ENCODE measurements at places on chromosomes 5 and 9.
A peak's percentile ranks its signal among the peaks of the same experiment; 100 is the strongest.

DNA sequence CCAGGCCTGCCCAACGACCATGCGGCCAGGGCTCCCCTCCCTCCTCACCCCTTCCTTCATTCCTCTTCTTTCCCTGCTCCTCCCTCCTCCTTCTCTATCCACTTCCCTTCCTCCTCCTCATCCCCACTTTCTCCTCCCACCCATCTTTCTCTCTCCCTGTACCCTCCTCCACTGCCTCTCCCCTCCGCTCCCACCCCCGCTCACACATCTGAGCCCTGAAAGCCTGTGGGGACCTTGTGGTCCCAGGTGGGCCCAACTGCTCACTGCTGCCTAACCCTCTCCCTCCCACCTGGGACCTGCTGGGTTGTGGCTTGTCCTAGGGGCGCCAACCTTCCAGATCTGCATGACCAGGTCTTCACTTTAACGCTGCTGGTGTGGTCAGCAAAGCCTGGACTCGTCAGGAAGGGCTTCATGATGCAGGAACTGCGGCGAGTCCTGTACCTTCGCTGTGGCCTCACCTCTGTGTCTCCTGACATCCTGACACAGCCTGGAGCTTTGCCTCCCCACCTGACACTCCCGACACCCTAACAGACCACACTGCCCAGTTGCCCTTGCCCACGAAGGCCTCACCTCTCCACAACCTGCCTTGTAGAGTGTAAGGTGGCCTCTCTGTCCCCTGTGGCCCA, 34.6 kb downstream of the C5orf15 start:
- DNase-seq: no peak

- no peak for DNase-seq
Observed at GRCh38 chr9:1331546-1332038, 281.4 kb downstream of the DMRT2 start.

DNA sequence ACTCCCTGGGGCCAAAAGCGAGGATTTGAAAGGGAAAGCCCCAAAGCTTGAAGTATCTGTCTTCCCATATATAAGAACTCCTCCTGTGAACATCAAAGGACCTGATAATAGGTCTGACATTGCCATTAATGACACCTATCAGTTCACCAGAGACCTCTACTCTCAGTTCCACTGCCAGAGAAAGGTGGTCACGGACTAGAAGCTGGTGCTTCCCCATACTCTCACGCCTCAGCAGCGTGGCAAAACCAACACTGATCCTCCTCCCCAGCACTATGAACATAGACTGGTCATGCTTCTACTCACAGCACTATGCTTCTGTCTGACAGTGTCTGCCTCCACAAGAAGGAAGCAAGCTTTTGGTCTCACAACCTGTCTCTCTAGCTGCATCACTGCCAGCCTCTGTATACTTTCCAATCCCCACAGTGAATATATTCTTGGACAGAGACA, 37.9 kb downstream of the NRG2 start:
- no peak for DNase-seq

DNA sequence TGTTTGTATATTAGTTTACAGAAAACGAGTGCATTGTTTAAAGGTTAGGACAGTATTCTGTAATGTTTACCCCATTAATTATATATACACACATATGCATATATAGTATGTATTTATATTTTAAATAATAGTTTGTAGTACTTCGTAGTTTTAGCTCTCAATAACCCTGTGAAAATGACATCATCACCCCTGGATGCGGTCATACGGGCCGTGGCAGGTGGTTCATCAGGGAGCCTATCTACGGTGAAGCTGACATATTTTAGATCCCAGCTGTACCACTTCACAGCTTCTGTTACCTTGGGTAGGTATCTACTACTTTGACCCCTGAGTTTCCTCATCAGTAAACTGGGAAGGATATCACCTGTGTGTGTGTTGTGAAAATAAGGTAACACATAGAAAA, 87.1 kb downstream of the NR3C1 start:
- DNase-seq: no peak

GRCh38 chr5:5025098-5025773, 114.9 kb upstream of the ADAMTS16 start:
- no peak for DNase-seq

GRCh38 chr5:135539430-135540005, 3.8 kb upstream of the NEUROG1 start:
- no peak for DNase-seq

GRCh38 chr9:133716564-133717112, 21.5 kb downstream of the SARDH start:
- DNase-seq: no peak

DNA sequence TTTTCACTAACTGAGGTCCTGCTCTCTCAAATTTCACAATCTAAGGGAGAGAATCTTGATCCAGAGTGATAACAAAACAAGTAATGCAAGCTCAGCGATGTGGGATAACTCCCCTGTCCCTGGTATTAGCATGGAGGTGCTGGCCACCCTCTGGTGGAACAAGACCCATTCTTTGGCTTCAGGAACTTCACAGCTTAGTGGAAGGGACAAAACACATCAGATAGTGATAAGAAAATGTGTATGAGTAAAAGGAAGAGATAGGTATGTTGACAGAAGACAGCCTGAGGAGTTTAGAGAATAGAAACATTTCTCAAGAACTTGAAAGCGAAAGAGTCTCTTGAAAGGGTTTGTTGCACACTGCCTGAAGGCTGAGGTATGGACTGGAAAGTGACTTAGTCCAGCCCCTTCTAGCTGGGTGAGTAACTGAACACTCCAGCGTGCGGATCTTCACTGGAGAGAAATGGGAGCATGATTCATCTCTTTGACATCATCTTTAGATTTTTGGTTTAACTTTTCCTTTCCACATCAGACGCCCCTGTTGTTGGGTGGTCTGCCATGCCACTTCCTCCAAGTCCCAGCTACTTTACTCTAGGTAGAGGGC, 25.4 kb upstream of the ZSWIM6 start:
- DNase-seq: no peak

DNA sequence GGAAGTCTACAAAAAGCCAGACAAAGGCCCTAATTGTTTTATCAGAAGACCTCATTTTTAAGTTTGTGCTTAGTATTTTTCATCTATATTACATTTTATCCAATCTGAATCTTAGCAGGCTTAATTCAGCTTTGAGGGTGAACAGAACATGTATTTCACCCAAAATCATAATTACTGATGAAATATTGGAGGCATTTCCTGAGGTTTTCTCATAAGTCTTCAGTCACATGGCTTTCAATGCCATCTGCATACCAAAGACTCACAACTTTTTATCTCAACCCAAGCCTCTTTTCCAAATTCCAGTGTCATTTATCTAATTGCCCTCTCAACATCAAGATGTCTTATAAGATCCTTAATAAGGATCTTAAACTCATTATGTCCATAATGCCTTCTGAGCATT, 150.8 kb downstream of the TTC39B start:
- DNase-seq: no peak

DNA sequence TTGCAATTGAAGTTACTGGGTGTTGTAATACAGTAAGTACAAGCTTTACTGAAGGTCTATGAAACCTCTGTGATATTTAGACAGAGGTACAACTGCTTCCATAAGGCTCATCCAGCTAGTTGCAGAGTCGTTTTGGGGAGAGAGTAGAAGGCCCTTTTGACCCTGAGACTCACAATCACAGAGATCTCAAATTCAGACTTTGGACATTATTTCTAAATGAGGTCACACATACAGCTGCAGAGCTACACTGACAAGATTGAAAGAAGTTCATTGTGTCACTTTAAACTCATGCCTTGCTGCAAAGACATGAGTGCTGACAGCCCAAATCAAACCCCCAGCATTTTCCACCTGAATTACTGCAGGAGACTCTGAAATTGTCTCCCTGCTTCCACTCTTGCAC, 205.9 kb upstream of the TMEM161B start:
- no peak for DNase-seq

DNA sequence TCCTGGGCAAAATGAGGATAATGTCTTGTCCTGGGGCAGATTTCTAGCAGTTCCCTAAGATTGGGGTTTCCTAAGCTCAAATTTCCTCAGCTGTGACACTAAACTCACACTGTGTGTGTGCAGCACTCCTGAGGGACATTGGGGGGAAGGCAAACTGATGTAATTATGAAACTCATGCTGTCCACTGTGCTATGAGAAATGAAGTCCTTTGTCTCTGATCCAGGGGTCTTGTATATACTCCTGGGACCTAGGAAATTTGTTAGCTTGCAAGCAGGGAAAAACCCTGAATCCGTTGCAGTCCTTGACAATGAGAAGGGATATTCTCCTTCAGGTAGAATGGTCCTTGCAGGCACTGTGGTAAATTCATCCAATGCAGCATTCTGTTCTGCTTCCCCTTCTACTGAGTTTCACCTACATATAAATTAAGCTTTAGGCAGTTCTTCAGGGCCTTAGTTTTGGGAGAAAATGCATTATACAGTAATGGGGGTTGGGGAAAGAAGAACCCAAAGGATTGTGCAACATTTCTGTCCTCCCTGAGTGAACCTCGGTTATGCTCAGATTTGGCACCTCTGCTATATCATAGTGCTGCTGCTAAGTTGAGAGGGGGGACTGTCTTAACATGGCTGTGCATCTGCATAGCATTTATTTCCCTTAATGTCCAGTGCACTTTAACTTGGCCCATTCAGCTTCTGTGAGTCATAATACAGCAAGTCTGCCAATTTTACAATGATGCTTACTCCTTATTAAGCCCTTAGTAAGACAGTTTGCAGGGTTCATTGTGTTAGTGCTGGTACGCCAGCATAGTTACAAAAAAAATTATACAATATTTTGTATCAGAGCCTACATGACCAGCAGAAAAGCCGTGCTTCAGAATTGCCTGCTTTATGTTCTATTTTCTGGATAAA, 80.2 kb downstream of the PJA2 start:
- no peak for DNase-seq

GRCh38 chr9:130837643-130838042, 2.6 kb downstream of the ABL1 start:
- DNase-seq: no peak

GRCh38 chr9:114034196-114034595, 43.9 kb downstream of the AMBP start:
- no peak for DNase-seq

GRCh38 chr9:102124465-102124864, 386.0 kb upstream of the GRIN3A start:
- no peak for DNase-seq

DNA sequence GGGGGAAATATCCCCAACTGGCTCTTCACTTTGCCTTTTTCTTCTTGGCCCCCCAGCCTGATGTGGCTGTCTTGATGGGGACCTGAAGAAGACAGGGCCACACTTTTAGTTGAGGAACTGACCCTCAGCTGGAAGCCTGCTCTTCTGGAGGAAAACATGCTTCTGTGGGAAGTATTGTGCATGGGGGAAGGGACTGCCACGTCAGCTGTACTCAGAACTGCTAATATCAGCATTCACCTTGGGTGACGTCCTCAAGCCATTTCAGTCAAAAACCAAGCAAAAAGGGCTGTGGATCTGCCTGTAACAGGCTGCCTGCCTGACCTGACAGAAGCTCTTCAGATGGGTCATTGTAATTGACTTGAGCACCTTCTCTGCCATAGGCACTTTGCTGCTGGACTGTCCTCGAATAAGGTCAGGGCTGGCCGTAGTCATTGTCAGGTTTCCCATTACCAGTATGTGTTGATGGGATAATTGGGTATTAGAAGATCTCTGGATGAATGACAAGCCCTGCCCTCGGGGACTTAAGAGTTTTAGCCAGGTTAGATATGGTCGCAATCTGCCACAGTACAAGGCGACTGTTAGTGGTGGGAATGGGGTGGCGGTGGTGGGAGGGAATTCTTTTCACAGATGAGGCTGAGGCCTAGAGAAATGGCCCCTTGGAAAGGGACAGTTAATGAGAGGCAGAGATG, 10.4 kb downstream of the RAI14 start:
- DNase-seq: no peak

- DNase-seq: no peak
Observed at GRCh38 chr9:19231904-19232822, 1.7 kb downstream of the DENND4C start.

DNA sequence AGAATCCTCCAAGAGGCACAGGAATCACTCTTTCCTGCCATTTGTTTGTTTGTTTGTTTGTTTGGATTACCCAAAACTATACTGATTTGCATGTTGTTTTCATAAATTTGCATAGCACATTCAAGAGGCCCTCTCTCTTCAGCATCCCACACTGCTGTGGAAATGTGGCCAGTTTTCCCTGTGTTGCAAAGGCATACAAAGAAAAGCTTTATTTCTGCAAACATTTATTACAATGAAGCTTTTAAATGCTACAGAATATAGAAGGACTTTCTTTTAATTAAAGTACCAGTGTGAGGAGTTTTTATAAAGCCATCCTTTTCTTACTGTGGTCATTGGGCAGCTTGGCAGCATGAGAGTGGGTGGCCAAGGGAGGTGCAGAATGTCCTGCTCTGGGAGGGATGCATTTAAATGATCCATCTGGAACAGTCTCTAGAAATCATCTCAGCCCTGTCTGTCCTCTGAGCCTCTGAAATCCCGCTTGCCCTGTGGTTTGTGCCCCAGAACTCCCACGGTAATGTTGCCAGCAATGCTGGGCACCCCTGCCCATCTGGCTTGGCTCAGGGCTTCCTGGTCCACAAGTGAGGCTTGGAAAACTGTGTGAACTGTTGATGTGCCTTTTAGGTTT, 356.8 kb upstream of the KIF2A start:
- no peak for DNase-seq

DNA sequence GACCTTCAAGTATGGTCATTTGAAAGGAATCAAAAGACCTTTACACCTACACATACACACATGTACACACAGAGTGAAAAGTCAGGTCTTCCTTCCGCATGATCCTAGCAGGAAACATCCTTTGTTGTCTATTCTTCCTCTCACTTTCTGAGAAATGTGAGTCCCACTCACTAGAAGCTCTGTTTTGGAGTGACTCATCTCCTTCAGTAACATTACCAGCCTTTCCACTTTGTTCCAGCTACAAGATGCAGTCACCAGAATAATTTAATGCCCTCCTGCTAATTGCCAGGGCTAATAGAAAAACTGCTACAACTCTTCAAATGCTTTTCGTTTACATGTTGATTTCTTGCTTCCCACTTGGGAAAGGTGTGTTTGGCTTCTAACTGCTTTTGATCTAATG, 417.3 kb downstream of the RASEF start:
- DNase-seq: no peak

- DNase-seq: no peak
Observed at GRCh38 chr9:109535365-109535764, 37.3 kb upstream of the PTPN3 start.

- peak; percentile 53 for DNase-seq
Observed at GRCh38 chr9:34986540-34987047, 3.0 kb upstream of the DNAJB5 start.

DNA sequence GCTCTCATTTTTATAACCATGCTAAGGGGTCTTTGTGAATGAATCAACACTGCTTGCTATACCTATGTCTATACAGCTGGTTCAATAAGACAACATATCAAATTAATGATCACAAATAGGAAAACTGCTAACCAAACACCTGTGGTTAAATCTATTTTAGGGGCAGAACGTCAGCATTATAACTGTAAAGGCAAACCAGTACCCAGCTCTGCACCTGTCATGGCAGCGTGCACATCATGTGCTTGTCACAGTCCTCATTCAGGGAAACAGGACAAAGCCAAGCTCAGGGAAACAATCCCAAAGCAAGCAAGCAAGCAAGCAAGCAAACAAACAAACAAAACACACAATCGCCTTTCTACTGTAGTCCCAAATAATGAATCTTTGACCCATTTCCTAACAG, 277.7 kb upstream of the DAP start:
- no peak for DNase-seq

Data from HL-60 (cell line).